ENCODE measurements at places on chromosomes 7 and 10.

DNA sequence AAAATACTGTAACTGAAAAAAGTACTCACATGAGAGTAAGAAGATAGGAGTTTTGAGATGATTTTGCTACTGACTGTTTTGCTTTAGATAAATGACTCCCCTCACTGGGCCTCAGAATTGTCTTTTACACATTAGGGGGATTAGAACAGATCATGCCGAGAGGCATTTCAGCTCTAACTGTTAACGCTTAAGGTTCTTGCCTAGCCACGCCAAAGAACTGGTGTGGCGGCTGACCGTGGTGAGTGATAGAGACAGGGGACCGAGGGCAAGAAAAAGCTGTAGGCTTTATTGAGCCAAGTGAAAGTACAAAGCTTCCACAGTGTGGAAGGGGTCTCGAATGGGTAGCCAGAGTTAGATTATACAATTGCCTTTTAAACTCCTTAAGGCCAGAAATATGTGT lies 368.5 kb upstream of the MYO3A start:
- no peaks in the 10 kb centered on the region for H3K27me3 ChIP-seq
- no peaks in the 10 kb centered on the region for H3K36me3 ChIP-seq
- no peaks in the 10 kb centered on the region for H3K4me1 ChIP-seq
- no peak overlapping the region for H3K27ac ChIP-seq
- no peak overlapping the region for H3K4me3 ChIP-seq

- no peaks in the 10 kb centered on the region for H3K27me3 ChIP-seq
- H3K27ac ChIP-seq, result no peak overlapping the region
- no peaks in the 10 kb centered on the region for H3K36me3 ChIP-seq
Observed at GRCh38 chr10:125797994-125798662, 22.5 kb upstream of the MMP21 start.

DNA sequence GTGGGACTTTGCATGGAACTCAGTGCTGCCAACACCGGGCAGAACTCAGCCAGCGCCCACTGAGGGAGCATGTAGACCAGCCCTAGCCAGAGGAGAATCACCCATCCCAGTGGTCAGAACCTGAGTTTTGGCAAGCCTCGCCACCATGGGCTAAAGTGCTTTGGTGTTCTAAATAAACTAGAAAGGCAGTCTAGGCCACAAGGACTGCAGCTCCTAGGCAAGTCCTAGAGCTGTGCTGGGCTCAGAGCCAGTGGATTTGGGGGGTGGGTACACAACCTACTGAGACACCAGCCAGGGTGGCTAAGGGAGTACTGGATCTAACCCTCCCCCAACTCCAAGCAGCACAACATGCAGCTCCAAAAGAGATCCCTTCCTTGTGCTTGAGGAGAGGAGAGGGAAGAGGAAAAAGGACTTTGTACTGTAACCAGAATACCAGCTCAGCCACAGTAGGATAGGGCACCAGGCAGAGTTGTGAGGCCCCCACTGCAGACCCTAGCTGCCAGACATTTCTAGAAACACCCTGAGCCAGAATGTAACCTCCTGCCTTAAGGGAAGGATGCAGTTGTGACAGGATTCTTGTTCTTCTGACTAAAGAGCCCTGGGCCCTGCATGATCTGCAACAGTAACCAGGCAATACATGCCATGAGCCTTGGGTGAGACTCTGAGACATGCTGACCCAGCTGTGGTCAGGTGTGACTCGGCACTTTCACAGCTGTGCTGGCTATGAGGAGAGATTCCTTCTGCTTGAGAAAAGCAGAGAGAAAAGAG lies 24.4 kb downstream of the GSDME start:
- H3K27ac ChIP-seq, result peak overlapping the region; percentile 66
- no peak for DNase-seq
- no peaks in the 10 kb centered on the region for H3K36me3 ChIP-seq
- H3K4me1 ChIP-seq, result no peaks in the 10 kb centered on the region
- no peak overlapping the region for H3K4me3 ChIP-seq

DNA sequence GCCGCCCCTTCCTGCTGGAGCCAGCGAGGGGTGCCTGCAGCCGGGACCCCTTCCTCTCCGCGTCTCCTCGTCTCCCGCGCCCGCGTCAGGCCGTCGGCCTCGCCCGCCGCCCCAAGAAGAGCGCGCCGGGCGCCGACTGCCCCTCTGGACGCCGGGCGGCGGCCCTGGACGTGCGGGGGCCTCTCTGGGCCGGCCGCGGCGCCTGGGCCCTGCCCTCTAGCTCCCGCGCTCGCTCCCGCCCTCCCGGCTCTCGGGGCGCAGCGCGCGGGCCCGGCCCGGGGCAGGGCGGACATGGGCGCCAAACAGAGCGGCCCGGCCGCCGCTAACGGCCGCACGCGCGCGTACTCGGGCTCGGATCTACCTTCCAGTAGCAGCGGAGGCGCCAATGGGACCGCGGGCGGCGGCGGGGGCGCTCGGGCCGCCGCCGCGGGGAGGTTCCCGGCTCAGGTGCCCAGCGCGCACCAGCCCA lies 704 bp downstream of the ZNRF2 start:
- peak overlapping the region; percentile 98 for H3K27ac ChIP-seq
- no peaks in the 10 kb centered on the region for H3K36me3 ChIP-seq
- H3K4me3 ChIP-seq, result peak overlapping the region; percentile 97
- DNase-seq, result no peak
- no peaks in the 10 kb centered on the region for H3K27me3 ChIP-seq

GRCh38 chr7:65307651-65308299 lies 65.9 kb upstream of the ZNF92 start:
- H3K27ac ChIP-seq, result no peak overlapping the region
- H3K27me3 ChIP-seq, result no peaks in the 10 kb centered on the region
- no peaks in the 10 kb centered on the region for H3K4me1 ChIP-seq
- DNase-seq, result peak; percentile 20
- H3K36me3 ChIP-seq, result no peaks in the 10 kb centered on the region

GRCh38 chr10:127024685-127025435 lies 119.6 kb downstream of the DOCK1 start:
- no peaks in the 10 kb centered on the region for H3K36me3 ChIP-seq
- DNase-seq, result peak; percentile 79
- peak overlapping the region; percentile 64 for H3K27ac ChIP-seq
- no peak overlapping the region for H3K4me3 ChIP-seq
- H3K4me1 ChIP-seq, result no peaks in the 10 kb centered on the region

DNA sequence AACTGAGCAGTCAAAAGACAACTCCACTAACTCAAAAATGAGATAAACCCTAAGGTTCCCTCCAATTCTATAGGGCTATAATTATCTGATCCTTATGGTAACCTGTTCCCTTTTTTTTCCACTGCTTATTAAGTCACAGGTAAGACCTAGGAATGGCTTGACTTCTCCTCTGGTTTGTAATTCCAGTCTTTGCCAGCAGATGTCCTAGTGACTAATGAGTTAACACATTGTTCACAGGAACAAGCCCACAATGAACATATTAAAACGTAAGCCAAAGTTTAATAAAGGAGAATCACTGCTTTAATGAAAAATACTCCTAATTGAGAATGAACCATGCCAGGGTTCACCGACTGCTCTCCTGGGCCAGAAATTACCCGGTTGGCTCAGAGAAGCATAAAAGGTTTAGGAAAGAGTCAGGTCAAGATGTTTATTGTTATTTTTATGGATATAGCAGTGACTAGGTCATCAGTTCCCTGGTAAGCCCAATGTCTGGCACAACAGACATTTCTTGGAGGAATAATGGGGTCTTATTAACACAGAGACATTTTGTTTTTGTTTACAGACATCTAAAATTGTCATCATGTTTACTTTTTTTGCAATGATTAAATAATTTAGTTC lies 120.1 kb downstream of the ELAPOR2 start:
- H3K27ac ChIP-seq, result no peak overlapping the region
- no peak overlapping the region for H3K4me3 ChIP-seq
- H3K4me1 ChIP-seq, result no peaks in the 10 kb centered on the region
- no peaks in the 10 kb centered on the region for H3K27me3 ChIP-seq

DNA sequence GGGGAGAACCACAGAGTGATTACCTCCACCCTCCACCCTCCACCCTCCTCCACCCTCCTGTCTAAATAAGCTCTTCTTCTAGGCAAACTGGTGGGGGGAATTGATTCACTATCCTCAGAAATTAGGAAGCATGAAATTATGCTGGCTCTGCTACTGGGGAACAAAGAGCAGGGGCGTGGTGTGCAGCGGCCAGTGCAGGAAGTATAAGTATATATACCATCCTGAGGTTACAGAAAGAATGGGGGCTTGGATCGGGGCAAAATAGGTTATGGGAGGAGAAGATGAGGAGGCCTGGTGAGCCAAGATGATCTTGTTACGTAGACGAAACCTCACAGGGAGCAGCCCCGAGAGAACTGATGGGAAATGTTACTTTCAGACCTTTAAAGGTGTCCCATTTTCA lies 49.1 kb downstream of the SYPL1 start:
- no peak for DNase-seq
- no peak overlapping the region for H3K4me3 ChIP-seq
- no peaks in the 10 kb centered on the region for H3K27me3 ChIP-seq
- H3K36me3 ChIP-seq, result no peaks in the 10 kb centered on the region
- peaks cover 10% of the 10 kb centered on the region for H3K4me1 ChIP-seq
- no peak overlapping the region for H3K27ac ChIP-seq

DNA sequence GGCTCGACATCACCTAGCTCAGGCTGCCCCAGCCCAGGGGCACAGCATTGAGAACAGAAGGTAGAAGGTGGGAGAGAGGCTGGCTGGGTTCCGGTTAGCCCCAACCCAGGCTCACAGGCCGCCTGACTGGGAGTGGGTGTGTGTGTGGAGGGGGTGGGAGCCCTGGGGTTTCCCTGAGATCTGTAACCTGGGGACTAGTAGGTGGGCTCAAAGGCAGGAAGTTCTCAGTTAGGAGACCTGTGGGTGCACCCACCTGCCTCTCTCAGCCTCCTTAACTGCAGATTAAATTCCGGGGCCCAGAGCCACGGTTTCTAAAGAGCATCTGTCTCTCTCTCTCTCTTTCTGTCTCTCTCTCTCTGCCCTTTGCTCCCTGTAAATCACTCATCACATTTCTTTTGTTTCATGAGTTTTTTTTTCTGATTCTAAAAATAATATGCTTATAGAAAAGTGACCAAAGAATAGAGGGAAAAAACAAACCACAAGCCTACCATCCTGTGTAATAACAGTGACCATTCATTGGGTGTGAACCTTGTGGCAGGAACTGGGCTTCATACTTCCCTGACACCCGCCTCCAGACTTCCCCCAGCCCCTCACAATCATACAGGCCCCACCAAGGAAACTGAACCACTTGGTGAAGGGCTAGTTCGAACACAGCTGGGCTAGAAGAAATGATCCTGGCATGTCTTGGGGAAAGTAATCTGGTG lies 83.4 kb upstream of the SMNDC1 start:
- no peaks in the 10 kb centered on the region for H3K4me1 ChIP-seq
- no peak for DNase-seq
- no peaks in the 10 kb centered on the region for H3K27me3 ChIP-seq
- H3K4me3 ChIP-seq, result no peak overlapping the region
- no peak overlapping the region for H3K27ac ChIP-seq

DNA sequence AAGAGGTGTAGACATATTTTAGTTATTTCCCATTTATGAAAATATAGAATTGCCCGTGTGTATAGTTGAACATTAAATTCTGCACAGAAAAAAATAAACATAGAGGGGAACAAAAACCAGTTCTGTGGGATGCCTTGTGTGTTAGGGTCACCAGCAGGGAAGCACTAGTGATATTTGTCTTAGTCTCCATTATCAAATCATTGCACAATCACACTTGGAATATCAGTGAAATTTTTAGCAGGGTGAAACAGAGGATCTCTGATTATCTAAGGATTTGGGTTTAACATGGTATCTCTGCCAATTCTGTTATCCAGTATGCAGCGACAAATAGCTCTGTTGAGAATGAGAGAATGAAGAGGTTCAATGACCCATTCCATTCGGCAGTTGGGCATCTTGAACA lies 496.0 kb upstream of the POM121L12 start:
- H3K27ac ChIP-seq, result no peak overlapping the region
- H3K36me3 ChIP-seq, result no peaks in the 10 kb centered on the region
- DNase-seq, result no peak
- no peak overlapping the region for H3K4me3 ChIP-seq

- H3K27me3 ChIP-seq, result no peaks in the 10 kb centered on the region
- peak; percentile 17 for DNase-seq
- H3K4me3 ChIP-seq, result no peak overlapping the region
- no peaks in the 10 kb centered on the region for H3K36me3 ChIP-seq
- H3K4me1 ChIP-seq, result no peaks in the 10 kb centered on the region
Observed at GRCh38 chr10:4981722-4982471, 18.7 kb downstream of the AKR1C1 start.

DNA sequence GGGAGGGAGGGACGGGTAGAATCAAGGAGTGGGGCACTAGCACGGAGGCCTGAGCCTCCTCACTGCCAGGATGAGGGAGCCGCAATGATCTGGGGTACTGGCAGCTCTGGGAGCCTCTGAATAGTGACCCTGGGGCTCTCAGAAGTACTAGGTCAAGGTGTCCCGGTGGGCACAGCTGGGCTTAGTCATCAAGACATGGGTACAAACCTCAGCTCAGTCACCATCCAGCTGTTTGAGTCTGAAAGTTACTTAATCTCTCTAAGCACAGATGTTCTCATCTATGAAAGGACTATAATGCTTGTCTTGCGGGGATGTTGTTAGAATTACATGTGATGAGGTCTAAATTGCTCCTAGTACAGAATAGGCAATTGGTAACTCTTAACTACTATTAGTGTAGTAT lies 276.8 kb downstream of the KCNMA1 start:
- no peak for DNase-seq
- no peaks in the 10 kb centered on the region for H3K36me3 ChIP-seq
- H3K27ac ChIP-seq, result peak overlapping the region; percentile 18
- no peaks in the 10 kb centered on the region for H3K27me3 ChIP-seq
- no peaks in the 10 kb centered on the region for H3K4me1 ChIP-seq

DNA sequence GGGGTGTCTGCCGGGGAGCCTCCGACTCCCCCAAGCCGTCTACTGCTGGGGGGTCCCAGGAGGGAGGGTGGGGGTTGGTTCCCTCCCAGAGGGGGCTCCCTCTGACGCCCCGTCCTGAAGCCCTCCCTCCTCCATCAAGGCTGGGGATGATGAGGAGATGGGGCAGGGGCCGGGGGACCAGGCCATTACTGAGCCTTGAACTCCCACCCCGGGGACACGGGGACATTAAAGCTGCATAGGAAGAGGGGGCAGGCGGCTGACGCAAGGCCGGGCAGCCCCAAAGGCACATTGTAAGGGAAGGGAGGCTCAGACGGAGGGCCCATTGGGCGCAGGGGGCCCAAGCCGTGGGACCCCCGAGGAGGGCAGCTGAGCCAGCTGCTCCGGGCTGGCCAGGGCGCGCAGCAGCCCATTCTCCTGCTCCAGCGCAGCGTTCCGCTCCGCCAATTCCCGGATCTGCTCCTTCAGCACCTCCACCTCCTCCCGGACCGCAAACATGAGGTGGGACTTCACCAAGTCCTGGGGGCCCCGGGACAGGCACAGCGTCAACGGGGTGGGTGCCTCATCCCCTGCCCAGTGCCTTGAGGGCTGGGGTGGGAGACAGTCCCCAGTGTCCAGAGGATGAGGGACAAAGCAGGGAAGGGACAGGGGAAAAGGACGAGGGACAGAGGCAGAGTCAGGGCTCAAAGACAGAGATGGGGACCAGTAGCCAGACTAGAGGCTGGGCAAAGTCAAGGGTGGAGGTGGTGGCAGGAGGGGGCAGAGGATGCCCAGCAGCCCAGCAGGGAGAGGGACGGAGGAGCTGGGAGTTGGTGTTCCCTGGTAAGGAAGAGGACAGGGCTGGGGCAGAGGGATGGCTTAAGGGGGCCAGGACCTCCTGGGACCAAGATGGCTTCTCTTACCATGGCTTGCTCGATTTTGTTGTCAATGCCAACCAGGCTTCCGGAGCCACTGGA lies 2.9 kb upstream of the SPACDR start:
- no peak overlapping the region for H3K4me3 ChIP-seq
- no peaks in the 10 kb centered on the region for H3K27me3 ChIP-seq
- no peak for DNase-seq
- peak overlapping the region; percentile 70 for H3K27ac ChIP-seq
- no peaks in the 10 kb centered on the region for H3K36me3 ChIP-seq

- no peaks in the 10 kb centered on the region for H3K36me3 ChIP-seq
- peaks cover 4% of the 10 kb centered on the region for H3K4me1 ChIP-seq
- peak; percentile 93 for DNase-seq
- peak overlapping the region; percentile 80 for H3K4me3 ChIP-seq
Observed at GRCh38 chr7:42237811-42238541, 967 bp upstream of the GLI3 start.

All from uterus (tissue), 4 donors.